Endothelial cell (in vitro differentiated cells): ENCODE measurements at places on chromosomes 16 and 17.

DNA sequence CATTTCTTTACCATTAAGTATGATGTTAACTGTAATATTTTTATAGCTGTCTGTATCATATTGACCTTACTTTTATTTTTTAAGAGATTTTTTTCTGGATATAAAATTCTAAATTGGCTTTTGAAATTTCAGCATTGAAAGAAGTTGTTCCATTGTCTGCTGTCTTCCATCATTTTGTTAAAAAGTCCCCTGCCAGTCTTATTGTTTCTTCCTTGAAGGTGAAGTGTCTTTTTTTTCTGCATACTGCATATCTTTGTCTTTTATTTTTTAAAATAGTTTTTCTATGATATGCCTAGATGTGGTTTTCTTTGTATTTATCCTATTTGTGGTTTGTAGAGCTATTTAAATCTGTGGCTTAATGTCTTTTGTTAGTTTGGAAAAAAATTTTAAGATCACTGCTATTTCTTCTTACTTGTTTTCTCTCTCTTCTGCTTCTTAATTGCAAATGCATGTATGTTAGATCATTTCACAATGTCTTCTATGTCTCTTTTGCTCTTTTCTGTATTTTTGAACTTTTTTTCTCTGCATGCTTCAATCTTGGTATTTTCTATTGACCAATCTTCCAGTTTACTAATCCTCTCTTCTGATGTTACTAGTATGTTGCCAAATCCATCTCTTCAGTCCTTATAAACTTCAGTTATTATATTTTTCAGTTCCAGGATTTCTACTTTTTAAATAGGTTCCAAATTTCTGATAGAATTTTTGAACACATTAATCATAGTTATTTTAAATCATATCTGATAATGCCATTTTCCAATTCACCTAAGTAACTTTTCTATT lies 20.2 kb downstream of the IL21R start:
- DNase-seq: no peak

GRCh38 chr17:47694581-47695428 lies 844 bp downstream of the TBKBP1 start:
- DNase-seq: peak; percentile 37

DNA sequence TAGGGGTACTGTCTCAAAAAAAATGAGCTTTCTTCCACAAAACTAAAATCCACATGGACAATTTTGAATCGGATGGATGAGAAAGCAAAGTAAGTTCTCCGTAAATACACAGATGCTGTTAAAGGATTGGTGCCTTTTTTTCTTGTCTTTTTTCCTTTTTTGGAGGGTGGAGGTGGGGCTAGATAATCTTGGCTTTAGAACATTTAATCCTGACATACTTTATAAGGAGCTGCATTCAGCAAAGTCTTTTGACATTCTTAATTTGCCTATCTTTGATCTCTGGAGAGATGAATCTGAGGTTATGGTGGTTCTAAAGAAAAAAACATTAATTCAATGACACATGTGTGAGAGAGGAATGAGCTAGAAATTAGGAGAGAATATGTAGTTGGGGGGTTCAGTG lies 312.3 kb upstream of the KCNJ16 start:
- no peak for DNase-seq

DNA sequence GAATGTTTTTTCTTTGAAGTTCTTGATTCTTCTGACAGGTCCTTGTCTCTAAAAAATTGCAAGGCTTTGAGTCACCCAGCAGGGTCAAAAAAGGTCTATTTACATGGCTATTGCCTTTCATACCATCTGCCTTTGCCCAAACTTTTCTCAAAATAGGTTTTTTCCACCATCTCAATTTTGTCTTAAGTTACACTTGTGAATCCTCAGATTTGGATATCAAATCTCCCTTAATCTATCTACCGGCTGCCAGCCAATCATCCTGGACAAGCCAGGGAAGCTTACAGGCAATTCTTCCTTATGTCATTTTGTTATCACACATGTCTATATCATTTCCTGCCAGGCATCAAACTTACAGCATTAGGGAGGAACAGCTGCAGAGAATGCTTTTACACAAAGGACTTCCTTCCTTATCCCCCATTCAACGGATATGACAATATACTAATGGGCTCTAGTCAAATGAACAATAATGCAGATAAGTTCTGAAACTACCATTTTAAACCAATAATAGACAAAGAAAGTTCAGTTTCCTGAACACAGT lies 104.1 kb upstream of the CORO6 start:
- DNase-seq: peak; percentile 14

- no peak for DNase-seq
These were observed 10.9 kb upstream of the SPNS3 start for GRCh38 chr17:4422864-4423263.

DNA sequence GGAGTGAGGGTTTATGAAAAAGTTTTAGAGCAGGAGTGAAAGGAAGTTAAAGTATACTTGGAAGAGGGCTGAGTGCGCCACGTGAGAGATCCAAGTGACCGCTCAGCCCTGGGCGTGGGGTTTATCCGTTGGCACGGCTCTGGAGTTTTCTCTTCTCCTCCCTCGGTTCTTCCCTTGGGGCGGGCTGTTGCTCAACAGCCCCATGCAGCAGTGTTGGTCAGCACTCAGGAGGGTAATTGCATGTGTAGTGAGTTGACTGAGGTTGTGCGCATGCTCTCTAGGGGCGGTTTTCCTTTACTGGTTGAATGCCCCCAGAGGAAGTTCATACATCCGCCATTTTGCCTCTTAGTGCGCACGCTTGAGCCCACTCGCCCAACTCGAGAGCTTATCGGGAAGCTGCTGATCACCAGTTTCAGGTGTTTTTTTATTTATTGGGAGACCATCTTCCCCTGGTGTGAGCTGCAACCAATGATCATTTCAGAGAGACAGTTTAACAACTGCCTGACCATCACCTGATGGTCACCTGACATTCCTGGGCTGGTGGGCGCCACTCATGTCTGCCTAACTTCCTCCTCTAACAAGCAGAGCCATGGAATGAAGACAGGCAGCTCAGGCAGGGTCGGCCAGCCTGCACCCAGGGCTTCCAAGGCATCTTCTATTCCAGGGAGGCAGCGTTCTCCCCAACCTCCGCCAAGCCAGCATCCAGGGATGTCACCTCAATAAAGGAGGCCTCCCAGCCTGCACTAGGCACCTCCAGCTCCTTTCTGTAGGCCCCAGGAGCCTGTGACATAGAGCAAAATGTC lies 41.3 kb upstream of the DNAH17 start:
- DNase-seq: no peak

DNA sequence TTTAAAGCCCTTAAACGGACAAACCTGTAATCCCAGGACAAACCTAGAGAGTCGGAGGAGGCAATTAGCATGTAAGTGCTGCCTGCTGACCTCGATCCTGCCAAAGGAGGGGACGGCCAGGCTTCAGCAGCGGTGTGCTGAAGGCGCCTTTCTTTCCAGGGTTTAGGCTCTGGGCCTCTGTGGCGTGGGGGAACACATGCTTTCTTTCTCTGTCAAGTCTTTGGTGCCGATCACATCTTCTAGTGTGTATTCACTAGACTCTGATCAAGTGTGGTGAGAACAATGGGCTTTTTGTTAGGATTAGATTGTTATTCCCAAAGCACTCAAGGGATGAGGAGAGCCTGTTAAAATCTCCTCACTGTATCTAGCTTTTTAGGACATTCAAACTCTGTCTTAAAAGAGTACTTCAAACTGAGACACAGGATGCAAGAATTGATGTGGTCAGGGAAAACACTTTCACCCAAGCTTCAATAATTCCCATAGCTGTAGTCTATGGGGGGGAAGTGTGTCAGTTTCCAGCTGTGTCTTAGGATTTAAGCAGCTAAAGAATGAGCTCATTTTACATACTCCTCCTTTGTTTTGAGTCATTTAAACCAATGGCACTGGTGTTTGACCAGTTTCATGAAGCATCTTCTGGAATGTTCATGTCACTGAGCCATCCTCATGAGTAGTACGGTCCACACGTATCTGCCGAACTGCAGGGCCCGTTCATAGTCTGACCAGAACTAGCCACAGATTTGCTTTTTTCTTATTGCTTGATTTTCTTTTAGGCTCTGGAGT lies 51.2 kb downstream of the RPA1 start:
- no peak for DNase-seq

DNA sequence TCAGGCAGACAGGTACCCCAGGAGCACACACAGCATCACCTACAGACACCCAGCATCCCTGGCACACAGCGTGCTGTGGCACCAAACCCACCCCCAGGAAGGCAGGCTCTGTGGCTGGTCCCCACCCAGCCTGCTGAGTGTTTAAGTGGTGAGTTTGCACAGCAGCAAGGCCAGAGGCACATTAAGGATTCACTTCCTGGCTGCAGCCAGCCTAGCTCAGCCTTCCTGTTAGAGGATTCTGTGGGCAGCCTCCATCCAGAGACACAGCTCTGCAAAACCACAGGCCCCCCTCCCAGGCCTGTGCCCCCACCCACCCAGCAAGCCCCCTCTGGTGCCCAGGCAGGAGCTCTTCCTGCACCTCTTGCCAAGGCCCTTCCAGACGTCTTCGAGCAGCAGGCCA lies 36.1 kb upstream of the PHB1 start:
- DNase-seq: no peak

GRCh38 chr17:41061964-41062363 lies 2.0 kb upstream of the KRTAP2-3 start:
- DNase-seq: no peak

DNA sequence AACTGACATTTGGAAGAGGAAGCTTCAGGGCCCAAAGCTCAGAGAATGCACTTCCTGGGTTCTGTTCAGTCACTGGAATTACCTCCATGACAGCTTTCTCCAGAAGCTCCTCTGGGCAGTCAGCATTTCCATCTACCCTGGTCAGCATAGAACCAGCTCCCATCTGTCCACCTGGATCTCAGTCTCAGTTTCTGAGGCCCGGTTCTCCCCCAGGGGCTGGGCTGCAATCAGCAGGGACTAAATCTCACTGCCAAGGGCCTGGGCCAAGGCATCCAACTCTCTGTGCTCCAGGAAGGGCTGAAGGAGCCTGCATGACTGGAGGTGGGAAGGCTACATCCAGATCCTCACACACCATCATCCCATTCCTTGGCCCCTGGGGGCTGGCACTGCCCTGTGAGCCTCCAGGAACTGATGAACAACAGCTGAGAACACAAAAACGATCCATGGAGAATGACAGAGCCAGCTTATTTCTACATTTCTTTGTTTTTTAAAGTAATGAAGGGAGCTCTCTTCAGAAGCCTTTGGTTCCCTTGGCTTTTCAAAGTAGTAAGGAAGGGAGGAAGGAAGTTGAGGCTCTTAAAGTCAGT lies 66.3 kb upstream of the MRTFB start:
- no peak for DNase-seq

- DNase-seq: no peak
These were observed 8.5 kb upstream of the CES3 start for GRCh38 chr16:66952430-66953110.

GRCh38 chr17:35132816-35133550 lies 9.1 kb downstream of the NLE1 start:
- DNase-seq: no peak

GRCh38 chr16:4617880-4618279 lies 3.2 kb upstream of the UBALD1 start:
- DNase-seq: no peak

- DNase-seq: no peak
These were observed 21.9 kb upstream of the NKD1 start for GRCh38 chr16:50526249-50526648.

GRCh38 chr17:17906418-17907215 lies 65.6 kb downstream of the TOM1L2 start:
- no peak for DNase-seq

DNA sequence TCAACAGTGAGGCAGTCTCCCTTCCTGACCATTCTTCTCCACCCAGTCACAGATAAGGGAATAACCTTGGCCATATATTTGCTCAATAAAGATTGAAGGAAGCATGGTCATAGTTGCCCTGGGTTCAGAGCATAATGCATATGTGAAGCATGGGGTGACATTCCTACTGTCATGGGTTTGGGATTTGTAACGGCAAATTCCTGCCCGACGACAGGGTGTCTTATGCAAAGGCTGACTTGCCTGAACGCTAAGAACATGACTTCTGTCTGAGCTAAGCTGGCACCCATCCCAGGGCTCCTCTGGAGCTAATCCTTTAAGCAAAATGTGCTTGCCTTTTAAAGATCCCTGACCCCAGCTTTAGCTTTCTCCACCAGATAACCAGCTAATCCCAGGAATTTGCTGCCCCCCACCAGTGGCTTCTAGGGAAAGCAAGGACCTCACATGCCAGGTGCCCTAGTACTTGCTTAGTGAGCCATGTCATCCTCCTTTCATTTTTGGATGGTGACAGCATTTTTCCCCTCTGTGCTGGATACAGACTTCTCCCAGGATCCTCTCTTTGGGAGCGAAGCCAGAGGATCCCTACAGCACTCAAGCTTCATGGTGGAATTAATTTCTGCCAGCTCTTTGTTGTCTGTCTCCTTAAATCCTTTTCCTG lies 11.7 kb downstream of the SLC7A6OS start:
- DNase-seq: no peak

- no peak for DNase-seq
These were observed 18.7 kb upstream of the ADGRG1 start for GRCh38 chr16:57609541-57610401.

GRCh38 chr16:53904533-53904932 lies 200.6 kb downstream of the FTO start:
- no peak for DNase-seq

DNA sequence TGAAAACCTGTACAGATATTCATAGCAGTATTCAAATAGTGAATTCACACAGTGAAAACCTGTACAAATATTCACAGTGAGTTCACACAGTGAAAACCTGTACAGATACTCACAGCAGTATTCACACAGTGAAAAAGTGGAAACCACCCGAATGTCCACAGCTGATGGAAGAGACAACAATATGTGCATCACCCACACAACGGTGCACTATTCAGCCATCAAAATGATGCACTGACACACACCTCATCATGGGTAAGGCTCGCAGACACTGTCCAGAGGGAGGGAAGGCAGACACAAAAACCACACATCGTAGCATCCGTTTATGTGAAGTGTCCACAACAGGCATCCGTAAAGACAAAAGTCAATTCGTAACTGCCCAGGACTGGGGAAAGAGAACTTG lies 100.9 kb downstream of the VPS53 start:
- DNase-seq: no peak

GRCh38 chr16:79982361-79982760 lies 381.8 kb upstream of the MAF start:
- no peak for DNase-seq
